ENCODE measurements at places on chromosomes 1 and 21.

- no peak for DNase-seq
Measured at GRCh38 chr1:197180252-197180878, 33.9 kb upstream of the ASPM start.

DNA sequence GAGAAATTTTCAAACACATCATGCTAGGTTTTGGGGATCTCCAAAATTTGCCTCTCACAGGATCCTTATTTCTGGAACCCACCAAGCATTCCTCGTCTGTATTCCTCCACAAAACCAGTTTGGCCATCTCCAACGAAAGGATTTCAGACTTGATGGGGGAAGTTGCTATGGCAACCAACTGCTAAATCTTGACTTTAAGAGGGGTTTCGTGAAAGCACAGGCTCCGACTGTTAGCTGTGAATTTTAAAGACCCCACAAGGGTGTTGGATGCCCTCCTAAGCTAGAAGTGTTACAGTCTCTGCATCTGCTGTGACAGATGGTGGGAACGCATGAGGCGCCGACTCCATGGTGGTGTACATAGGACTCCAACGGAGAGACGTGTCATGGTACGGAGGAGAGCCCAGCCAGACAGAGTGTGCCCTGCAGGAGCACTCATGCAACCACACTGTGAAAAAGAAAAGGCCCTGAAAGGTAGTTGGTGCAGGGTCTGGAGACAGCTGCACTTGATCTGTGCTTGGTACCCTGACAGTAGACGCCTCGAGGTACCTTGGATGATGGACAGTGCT, 147.1 kb downstream of the ASTN1 start:
- no peak for DNase-seq

DNA sequence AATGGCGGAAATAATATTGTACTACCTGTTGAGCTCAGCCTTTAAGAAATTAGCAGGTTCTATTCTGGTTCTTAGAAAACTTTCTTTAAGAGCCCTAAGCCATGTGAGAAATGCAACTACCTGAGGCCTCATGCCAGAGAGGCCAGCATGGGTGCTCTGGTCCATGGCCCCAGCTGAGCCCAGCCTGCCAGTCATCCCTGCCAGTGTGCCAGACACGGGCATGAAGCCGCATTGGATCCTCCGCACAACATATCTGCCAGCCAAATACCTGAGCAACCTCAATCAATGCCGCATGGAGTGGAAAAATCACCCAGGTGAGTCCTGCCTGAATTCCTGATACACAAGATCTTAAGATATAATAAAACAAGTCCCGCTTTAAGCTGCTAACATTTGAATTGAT, 91.8 kb downstream of the C21orf91 start:
- no peak for DNase-seq

GRCh38 chr1:2554621-2555387, 1.4 kb upstream of the TNFRSF14 start:
- no peak for DNase-seq

DNA sequence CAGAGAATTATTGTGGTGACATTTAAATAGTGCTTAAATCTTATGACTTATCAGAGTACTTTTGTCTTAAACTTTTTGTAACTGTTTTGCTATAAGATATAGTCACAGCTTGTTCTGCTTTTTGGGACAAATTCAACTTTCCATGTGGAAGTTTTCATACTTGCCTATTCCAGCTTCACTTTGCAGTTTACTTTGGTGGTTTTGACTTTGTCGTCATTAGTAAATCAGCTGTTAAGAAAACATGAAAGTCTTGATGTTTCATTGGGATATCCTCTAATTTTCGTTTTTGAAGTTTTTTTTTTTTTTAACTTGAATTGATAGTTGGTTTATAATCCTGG, 31.3 kb downstream of the SDCCAG8 start:
- no peak for DNase-seq

GRCh38 chr1:31703431-31704270, at the start of gene COL16A1:
TSS of gene COL16A1 (minus strand) at chr1:31704017. CDS start at chr1:31702193, 1,824 bp downstream.
- no peak for DNase-seq

DNA sequence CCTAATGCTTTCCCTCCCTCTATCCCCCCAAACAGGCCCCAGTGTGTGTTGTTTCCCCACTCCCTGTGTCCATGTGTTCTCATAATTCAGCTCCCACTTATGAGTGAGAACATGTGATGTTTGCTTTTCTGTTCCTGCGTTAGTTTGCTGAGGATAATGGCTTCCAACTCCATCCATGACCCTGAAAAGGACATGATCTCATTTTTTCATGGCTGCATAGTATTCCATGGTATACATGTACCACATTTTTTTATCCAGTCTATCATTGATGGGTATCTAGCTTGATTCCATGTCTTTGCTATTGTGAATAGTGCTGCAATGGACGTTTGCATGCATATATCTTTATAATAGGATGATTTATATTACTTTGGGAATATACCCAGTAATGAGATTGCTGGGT, 8.7 kb downstream of the PRSS38 start:
- DNase-seq: no peak

DNA sequence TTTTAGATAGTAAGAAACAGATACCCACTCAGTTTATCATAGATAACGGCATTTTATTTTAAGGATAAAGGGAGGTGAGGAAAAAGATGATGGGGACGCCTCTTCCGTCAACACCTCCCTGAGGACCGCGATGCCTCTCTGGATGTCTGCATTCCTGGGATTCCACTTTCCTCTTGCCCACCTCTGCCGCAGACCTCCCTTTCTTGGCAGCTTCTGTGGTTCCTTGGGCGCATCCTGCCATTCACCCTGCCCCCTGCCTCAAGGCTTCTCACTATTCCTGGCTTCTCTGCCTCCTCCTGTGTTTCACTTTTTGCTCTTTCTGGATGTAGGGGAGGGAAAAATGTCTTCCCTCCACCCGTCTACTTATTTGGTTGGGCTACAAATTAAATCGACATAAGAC, 19.9 kb downstream of the HUNK start:
- DNase-seq: no peak

DNA sequence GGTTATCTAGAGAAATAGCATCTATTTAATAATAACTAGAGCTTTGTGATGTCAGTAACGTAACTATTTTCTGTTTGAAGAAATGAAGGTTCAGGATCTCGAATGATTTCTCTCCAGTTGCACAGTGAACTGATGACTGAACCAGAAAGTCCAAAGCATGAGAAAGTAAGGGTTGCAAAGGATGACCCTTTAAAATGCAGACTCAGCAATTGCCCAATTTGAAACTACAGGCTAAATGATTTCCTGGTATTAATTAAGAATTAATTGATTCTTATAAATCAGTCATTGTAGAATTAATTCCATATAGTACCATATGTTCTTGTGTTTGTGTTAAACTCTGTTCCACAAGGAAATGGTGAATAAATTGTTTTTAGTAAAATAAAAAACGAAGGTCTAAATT, 318.6 kb downstream of the NFIA start:
- DNase-seq: no peak

- DNase-seq: no peak
Measured at GRCh38 chr1:185058110-185058509, 12.8 kb downstream of the RNF2 start.

Measured in activated T-helper 1 cell treated with anti-CD3 and anti-CD28 coated beads, Interleukin-2, amount 50 U/mL, for 16 hours (primary cell).